ENCODE measurements at places on chromosomes 12 and 14.

DNA sequence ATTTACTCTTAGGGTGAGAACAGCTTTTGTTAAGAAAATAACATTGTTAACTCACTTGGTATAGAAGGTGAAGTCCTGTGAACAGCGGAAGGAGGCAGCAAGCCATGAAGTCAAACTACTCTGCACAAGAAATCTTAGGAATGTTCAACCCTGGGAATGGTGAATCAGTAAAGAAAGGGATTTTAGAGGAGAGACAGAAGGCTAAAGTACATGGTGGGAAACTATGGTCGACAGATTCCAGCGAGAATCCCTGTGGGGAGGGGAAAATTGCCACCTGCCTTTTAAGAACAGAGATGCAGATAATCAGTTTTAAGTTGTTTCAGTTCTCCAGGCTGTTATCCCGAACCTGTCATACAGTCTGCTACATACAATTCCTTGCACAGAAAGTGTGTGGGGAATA, 63.2 kb upstream of the PTPRR start:
- DNase-seq: no peak

GRCh38 chr12:12676605-12677004, 19.4 kb downstream of the GPR19 start:
- no peak for DNase-seq

DNA sequence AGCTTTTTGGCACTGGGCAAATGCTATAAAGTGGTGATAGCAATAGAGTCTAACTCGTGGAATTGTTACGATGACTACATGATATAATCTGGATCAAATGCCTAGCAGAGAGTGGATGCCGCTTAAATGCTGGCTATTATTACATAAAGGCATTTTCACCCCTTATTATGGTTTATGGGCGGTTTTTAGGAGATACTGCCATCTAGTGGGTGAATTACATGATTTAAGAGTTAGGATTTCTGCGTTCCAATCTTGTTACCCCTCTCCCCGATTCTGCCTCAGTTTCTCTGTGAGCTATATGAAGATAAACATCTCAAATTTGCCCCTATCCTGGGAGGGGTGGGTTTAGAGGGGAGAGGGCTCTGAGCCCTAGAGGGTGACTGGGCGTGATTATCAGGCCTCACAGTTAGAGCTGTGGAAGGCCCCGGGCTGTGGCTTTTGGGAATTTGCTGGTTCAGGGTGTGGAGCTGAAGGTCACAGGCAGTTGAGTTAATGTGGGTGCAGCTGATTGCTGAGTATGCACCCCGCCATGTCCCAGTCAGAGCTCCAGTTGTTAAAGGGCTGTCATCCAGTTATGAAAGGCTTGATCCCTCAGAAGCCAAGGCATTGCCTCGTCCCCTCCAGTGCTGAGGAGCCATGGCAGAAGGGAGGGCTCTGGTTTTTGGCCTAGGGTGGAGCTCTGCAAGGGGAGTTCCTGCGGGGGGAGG, 14.4 kb downstream of the CLSTN3 start:
- DNase-seq: no peak

- no peak for DNase-seq
Measured at GRCh38 chr14:97428808-97429440, 631.7 kb downstream of the VRK1 start.

DNA sequence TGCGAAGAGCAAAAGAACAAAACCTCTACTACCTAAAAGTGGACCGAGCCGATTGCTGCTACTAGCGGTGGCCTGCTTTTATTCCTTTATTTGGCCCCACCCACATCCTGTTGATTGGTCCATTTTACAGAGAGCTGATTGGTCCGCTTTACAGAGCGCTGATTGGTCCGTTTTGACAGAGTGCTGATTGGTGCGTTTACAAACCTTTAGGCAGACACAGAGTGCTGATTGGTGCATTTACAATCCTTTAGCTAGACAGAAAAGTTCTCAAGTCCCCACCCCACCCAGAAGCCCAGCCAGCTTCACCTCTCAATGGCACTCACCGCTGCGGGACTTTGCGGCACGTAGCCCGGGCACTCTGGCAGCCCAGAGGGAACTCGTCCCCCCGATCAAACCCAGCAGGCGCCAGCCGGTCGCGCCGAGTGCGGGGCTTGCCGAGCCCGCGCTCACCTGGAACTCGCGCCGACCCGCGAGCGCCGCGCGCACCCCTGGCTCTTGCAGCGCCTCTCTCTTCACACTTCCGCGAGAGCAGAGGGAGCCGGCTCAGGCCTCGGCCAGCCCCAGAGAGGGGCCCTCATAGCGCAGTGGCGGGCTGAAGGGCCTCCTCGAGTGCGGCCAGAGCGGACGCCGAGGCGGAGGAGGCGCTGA, 8.7 kb upstream of the FGD4 start:
- no peak for DNase-seq

GRCh38 chr12:122866950-122867607, 28.8 kb downstream of the VPS37B start:
- no peak for DNase-seq

DNA sequence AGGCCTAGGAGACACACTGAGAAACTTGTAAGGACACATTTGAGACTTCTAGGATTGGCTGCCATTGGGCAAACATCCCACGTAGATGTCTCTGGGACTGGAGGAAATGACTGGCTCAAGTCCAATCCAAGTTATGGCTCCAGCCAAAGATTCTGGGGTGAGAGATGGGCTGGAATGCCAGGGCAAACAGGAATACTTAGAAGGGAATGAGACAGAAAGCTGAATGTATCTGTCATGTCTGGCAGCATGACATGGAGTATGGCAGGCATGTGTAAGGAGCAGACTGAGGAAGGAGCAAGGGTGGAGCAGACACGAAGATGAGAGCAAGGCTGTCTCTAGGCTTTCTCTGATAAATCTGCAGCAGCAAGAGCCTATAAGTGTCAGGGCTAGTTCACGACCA, 209.2 kb downstream of the PHLDA1 start:
- DNase-seq: no peak

- DNase-seq: no peak
Measured at GRCh38 chr14:92397150-92397952, 74.4 kb downstream of the SLC24A4 start.

DNA sequence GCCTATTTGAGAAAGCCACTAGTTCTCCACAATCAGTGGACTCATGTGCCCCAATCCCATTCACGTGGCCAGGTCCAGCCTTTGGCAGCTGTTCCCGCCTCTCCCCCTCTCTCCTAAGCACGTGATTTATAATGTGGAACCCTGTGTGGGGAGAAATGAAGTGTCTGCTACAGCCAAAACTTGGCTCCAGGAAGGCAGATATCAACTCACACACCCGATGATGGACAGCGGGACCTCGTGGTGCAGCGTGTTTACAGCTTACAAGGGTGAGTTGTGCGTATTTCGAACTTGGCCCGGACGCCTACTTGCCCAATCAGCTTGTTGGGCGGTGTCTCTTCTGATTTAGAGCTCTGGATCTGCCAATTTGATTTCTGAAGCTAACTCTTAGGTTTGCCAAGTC, 38.1 kb upstream of the FAM181A start:
- no peak for DNase-seq

GRCh38 chr12:128009108-128009507, 257.9 kb upstream of the TMEM132C start:
- no peak for DNase-seq

- no peak for DNase-seq
Measured at GRCh38 chr12:106722837-106723236, 51.6 kb upstream of the RIC8B start.

DNA sequence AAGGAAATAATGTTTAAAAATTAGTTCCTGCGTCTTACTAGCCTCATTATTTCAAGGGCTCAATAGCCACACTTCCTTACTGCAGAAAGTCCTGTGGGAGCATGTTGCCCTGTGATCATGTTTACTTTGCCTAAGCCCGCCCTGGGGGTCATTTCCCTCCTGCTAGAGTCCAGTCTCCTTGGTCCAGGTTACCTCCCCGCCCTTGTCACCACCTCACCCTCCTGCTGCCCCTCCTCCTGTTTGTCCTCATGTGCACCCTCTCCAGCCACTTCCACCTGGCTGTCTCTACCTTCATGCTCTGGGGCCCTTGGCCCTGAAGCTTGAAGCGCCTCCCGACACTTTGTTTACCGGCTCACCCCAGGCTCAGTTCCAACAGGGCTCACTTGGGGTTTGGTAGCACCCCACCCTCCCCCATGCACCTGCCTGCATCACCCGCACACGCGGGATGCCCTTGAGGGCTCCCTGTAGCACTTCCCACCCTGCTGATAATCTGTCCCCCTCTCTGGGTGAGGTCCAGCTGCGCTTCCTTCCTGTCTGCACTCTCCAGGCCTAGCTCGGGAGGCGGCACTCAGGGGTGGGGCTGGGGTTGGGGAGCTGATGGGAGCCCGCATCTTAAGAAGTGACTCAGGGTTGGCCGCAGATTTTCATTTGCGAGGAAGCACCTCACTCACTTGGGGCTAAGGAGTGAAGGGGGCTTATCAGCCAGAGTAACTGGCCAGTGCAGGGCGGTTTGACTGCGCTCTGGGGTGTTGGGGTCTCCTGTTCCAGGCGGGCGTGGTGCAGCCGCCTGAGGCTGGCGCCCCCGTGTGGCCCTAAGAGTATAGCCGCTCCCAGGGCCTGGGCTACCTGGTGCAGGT, 40.1 kb downstream of the SMIM41 start:
- no peak for DNase-seq

GRCh38 chr12:101539148-101539547, 55.6 kb upstream of the MYBPC1 start:
- DNase-seq: no peak

GRCh38 chr12:57541001-57541400, 6.0 kb downstream of the DCTN2 start:
- no peak for DNase-seq

GRCh38 chr12:30996255-30996654, 69.7 kb downstream of the TSPAN11 start:
- DNase-seq: no peak

DNA sequence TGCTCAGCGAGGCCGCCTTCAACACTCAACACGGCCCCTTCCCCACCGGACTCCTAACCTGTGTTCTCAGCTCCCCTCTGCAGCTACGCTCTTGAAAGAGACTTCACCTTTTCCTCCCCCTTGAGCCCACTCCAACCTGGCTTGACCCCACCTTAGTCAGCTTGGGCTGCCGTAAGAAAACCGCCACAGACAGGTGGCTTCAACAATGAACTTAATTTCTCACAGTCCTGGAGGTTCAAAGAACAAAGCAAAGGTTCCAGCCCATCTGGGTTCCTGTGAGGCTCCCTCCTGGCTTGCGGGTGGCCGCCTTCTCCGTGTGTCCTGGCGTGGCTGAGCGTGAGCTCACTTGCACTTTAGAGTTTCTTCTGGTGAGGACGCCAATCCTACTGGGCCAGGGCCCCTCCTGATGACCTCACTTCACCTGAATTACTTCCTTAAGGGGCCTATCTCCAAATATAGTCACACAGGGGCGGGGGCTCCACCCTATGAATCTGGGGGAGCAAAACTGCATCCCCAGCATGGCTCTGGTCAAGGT, 138.8 kb downstream of the CALM1 start:
- no peak for DNase-seq

DNA sequence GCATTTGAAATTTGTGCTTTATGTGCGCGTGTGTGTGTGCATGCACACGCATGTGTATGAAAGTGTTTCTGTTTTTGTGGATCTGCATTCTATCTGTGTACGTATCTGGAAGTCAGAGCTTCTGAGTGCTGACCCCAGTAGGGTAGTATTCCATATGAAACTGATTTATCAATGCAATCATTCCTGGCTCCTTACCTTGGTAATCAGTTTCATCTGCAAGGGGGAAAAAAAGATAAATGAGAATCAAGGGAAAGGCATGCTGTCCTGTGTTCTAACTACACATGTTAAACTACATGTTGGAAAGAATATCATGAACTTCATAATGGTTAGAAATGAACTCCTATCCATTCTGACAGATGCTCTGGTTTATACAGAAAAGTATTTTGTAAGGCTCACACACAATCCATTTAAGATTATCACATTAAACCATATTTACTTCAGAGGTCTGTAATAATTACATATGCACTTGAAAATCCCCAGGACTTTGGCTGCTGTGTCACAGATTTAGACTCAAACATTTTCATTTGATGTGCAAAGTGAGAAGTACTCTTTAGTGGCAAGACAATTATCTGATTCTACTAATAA, 276.1 kb upstream of the LMO3 start:
- DNase-seq: no peak

GRCh38 chr12:113537751-113538087, 66.0 kb upstream of the LHX5 start:
- DNase-seq: no peak

GRCh38 chr12:119239040-119239439, 60.3 kb downstream of the HSPB8 start:
- no peak for DNase-seq

DNA sequence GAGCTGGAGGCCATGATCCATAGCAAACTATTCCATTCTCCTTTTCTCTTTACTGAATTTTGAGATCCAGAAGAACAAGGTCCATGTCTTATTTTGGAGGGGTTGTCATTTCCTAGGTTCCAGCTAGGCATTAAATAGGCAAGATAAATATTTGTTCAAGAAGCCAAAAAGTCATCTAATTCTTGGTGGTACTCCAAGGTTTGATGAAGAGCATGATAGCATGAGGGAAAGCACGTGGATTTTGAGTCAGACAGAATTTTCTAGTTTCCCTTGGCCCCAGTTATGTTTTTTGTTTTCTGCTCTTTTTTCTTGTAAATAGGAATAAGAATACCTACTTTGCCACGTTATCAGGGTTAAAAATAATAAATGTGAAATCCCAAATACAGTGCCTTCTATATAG, 25.5 kb upstream of the FRMD6 start:
- DNase-seq: no peak

- DNase-seq: no peak
Measured at GRCh38 chr12:121794534-121795033, 1.1 kb upstream of the RHOF start.

GRCh38 chr14:92553438-92553837, 39.9 kb downstream of the RIN3 start:
- DNase-seq: no peak

DNA sequence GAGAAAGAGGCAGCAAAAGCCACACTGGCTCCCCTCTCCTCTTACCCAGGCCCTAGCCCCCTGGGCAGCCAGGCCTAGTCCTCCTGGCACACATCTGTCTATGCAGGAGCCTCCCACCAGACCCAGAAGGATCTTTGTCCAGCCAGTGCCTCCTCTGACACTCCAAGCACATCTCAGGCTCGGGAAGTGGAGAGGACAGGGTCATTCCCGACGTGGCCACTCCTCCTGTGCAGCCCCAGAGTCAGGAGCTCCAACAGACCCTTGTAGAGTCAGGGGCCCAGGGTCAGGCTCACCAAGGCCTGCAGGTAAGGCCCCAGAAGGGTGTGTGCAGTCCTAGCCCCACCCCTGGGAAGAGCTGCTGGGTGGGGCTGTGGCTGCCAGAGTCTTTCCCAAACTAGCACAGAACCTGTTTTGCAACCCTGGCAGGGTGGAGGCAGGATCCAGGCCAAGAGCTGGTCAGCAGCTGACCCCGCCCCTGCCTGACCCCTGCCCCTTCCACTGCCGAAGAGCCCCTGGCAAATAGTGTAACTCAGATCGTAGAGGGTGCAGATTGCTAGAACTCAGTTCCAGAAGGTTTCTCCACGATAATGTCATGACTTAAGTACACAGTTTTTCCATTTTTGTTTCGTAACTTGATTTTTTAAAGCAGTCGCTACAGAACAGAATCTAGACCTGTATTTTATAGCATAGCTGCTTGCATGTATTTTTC, 26.6 kb upstream of the PNMA1 start:
- no peak for DNase-seq

Measured in naive thymus-derived CD8-positive, alpha-beta T cell (primary cell).